Esophagus muscularis mucosa (tissue), 4 donors: ENCODE measurements at places on chromosomes 5 and 9.

DNA sequence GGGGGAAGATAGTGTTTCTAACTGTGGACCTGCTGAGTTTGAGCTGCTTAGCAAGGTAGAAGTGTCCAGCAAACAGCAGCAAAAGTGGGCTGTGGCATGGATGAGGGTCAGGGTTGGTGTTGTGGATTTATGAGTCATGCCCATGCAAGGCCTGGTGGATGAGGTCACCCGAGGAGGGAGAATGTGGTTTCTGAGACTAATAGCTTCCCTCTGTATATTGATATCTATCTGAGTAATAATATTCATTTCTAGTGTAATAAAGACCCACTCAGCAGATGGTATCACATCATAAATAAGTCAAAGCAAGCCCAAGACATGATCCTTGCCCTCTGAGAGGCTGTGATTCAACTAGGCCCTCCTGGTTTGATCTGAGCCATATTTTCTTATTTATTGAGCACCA, 597.8 kb upstream of the CLINT1 start:
- H3K4me3 ChIP-seq: no peak overlapping the region
- no peak for DNase-seq
- no peaks in the 10 kb centered on the region for H3K36me3 ChIP-seq
- H3K27ac ChIP-seq: no peak overlapping the region
- H3K4me1 ChIP-seq: peaks cover 11% of the 10 kb centered on the region
- no peaks in the 10 kb centered on the region for H3K27me3 ChIP-seq

GRCh38 chr5:72407541-72407940, 87.4 kb downstream of the PTCD2 start:
- H3K27me3 ChIP-seq: no peaks in the 10 kb centered on the region
- no peak for DNase-seq
- H3K4me1 ChIP-seq: peaks cover 4% of the 10 kb centered on the region
- H3K27ac ChIP-seq: no peak overlapping the region
- H3K36me3 ChIP-seq: no peaks in the 10 kb centered on the region
- H3K4me3 ChIP-seq: no peak overlapping the region

DNA sequence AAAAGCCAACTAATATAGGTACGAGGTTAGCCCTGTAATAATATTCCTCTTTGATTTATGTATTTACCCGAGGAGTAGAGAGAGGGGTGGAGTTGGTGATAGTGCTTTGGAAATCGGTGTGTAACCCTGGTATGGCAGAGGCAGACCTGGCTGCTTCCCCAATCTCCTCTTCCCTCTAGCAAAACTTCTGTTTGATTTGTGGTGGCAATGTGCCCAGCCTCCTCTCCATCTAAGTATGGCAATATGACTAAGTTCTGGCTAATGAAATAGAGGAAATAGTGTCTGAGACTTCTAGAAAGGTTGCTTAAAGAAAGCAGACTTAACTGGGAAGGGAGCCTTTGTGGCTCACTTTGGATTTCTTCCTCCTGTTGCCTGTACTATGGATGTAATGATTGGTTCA, 491.1 kb downstream of the ENC1 start:
- H3K4me1 ChIP-seq: peaks cover 24% of the 10 kb centered on the region
- H3K27ac ChIP-seq: no peak overlapping the region

DNA sequence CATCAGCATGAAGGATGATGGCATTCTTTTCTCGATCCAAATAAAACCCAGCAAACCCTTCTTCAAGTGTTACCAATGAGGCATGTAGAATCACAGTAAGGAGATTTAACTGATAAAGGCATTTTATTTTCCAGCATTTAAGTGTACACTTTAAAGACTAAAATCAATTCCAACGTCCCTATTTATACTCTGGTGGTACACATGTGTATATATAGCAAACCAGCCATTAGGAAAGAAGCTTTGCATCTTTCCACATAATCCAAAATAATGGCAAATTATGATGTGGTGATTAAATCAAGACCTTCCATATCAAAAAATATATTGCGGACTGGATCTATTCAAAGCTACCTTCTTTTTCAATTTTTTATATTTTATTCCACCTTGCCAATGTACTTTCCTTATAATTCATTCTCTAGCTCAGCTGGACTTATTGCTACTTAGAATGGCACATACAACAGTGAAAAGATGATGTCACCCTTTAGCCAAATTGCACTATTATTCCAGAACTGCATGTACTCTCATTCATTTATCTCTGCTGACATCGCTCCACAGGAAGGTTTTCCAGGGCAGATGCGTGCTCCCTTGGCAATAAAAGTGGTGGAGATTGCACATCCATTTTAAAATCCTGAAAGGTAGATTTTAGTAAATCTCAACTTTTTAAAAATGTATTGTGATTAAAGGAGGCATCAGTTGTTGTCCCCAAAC, 63.3 kb upstream of the SLC30A5 start:
- H3K36me3 ChIP-seq: no peaks in the 10 kb centered on the region
- no peak overlapping the region for H3K4me3 ChIP-seq
- H3K27ac ChIP-seq: no peak overlapping the region
- H3K4me1 ChIP-seq: no peaks in the 10 kb centered on the region
- peaks cover 4% of the 10 kb centered on the region for H3K27me3 ChIP-seq

GRCh38 chr5:29077451-29077850, 2039.1 kb upstream of the CDH9 start:
- H3K27me3 ChIP-seq: no peaks in the 10 kb centered on the region
- no peaks in the 10 kb centered on the region for H3K4me1 ChIP-seq
- H3K36me3 ChIP-seq: no peaks in the 10 kb centered on the region

- no peak for DNase-seq
- H3K4me3 ChIP-seq: peak overlapping the region; percentile 43
- H3K27ac ChIP-seq: no peak overlapping the region
- H3K27me3 ChIP-seq: peaks cover 2% of the 10 kb centered on the region
- H3K36me3 ChIP-seq: no peaks in the 10 kb centered on the region
Observed at GRCh38 chr9:21964925-21965385, 29.2 kb downstream of the CDKN2A start.

- H3K4me1 ChIP-seq: no peaks in the 10 kb centered on the region
- DNase-seq: no peak
- H3K27ac ChIP-seq: no peak overlapping the region
- H3K4me3 ChIP-seq: no peak overlapping the region
Observed at GRCh38 chr5:98307811-98308210, 465.7 kb upstream of the RGMB start.

DNA sequence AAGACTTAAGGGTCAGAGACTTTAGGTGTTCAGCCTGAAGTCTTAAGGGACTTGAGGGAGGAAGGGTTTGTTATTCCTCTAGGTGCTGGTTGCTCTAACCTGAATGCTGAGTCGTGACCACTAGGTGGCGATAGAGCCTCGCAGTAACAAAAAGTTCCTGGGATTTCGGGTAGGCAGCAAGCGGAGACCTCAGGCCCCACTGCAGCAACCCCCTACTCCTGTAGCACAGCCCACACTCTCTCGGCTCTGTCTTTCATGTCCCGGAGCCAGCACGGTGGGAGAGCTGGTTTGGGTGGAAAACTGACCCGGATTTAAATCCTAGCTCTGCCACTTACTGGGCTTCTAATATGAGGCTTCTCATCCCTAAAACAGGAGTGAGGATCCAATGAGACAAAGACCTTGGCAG, 100.3 kb upstream of the PANK3 start:
- no peak overlapping the region for H3K4me3 ChIP-seq
- DNase-seq: no peak
- no peaks in the 10 kb centered on the region for H3K27me3 ChIP-seq
- H3K36me3 ChIP-seq: peaks cover 22% of the 10 kb centered on the region
- H3K27ac ChIP-seq: no peak overlapping the region

- no peaks in the 10 kb centered on the region for H3K27me3 ChIP-seq
- peaks cover 14% of the 10 kb centered on the region for H3K4me1 ChIP-seq
- H3K4me3 ChIP-seq: no peak overlapping the region
- peaks cover 39% of the 10 kb centered on the region for H3K36me3 ChIP-seq
- no peak overlapping the region for H3K27ac ChIP-seq
Observed at GRCh38 chr9:126380447-126380846, 53.8 kb downstream of the MVB12B start.

GRCh38 chr5:54658010-54658409, 140.5 kb downstream of the SNX18 start:
- H3K27me3 ChIP-seq: no peaks in the 10 kb centered on the region
- no peaks in the 10 kb centered on the region for H3K36me3 ChIP-seq
- no peak for DNase-seq

- no peaks in the 10 kb centered on the region for H3K4me1 ChIP-seq
- no peak for DNase-seq
- no peaks in the 10 kb centered on the region for H3K27me3 ChIP-seq
Observed at GRCh38 chr9:114696814-114697544, 15.0 kb upstream of the TEX48 start.

DNA sequence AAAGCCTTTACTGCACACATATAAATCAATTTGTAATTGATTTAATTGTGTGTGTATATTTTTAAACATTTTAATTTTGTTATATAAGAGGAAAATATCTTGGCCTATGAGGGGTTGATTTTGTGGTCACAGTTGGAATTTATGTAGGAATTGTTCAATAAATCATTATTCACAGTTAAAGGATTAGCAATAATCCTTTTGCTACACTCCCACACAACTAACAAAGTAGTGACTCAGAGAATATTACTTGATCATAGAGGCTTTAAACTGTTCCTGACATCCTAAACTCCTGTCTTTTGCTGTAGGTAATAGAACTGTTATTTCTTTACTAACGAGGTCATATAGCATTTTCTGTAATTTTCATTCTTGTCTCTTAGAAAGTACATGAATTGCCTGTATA, 95.5 kb downstream of the ZCCHC7 start:
- no peaks in the 10 kb centered on the region for H3K36me3 ChIP-seq
- H3K27ac ChIP-seq: no peak overlapping the region
- no peak overlapping the region for H3K4me3 ChIP-seq
- H3K27me3 ChIP-seq: no peaks in the 10 kb centered on the region
- DNase-seq: no peak

GRCh38 chr5:179180921-179181645, 120.9 kb downstream of the ZNF354C start:
- no peak overlapping the region for H3K4me3 ChIP-seq
- H3K27ac ChIP-seq: no peak overlapping the region
- no peak for DNase-seq
- H3K4me1 ChIP-seq: no peaks in the 10 kb centered on the region
- H3K27me3 ChIP-seq: no peaks in the 10 kb centered on the region

GRCh38 chr5:1772634-1773033, 27.0 kb downstream of the MRPL36 start:
- H3K4me1 ChIP-seq: no peaks in the 10 kb centered on the region
- H3K4me3 ChIP-seq: no peak overlapping the region
- no peak overlapping the region for H3K27ac ChIP-seq
